ENCODE measurements at places on chromosomes 11 and 22. TPM values are rescaled to one million over a fixed set of nuclear protein-coding genes. Genes with fewer than 3 reads are reported as not detected.

The TNNT3 gene
- total RNA-seq: 4.6 TPM

The NLRP14 gene
- not detected for total RNA-seq

The LDHAL6A gene
- total RNA-seq: not detected

The CREB3L1 gene
- 0.94 TPM for total RNA-seq

The DCPS gene
- 12.4 TPM for total RNA-seq

The MMP11 gene
- 3.1 TPM for total RNA-seq

The CD248 gene
- 107 TPM for total RNA-seq

The OR51E2 gene
- total RNA-seq: not detected

The CLNS1A gene
- 77.6 TPM for total RNA-seq

The LRRC4C gene
- 0.95 TPM for total RNA-seq

The ELF5 gene
- total RNA-seq: not detected

The C22orf15 gene
- not detected for total RNA-seq

The SHISA8 gene
- total RNA-seq: not detected

The AIFM3 gene
- 1.0 TPM for total RNA-seq

The DDX25 gene
- total RNA-seq: 0.60 TPM

The ARHGAP8 gene
- 1.9 TPM for total RNA-seq

The TRIM29 gene
- total RNA-seq: 3.8 TPM

The PRR33 gene
- not detected for total RNA-seq

The SLC15A3 gene
- 37.6 TPM for total RNA-seq

The KCNJ4 gene
- 0.84 TPM for total RNA-seq

The OR51B4 gene
- not detected for total RNA-seq

The PI4KA gene
- total RNA-seq: 80.5 TPM

The CRYBA4 gene
- not detected for total RNA-seq

The OR51B5 gene
- total RNA-seq: 0.36 TPM

The TPBGL gene
- total RNA-seq: 0.19 TPM

The CNTF gene
- 2.5 TPM for total RNA-seq

The CCDC87 gene
- total RNA-seq: not detected

The ZNRD2 gene
- total RNA-seq: 41.1 TPM

The COPB1 gene
- 102 TPM for total RNA-seq

The KDM4E gene
- not detected for total RNA-seq

The KRTAP5-1 gene
- not detected for total RNA-seq

The HEPN1 gene
- total RNA-seq: not detected

The ALDH3B2 gene
- not detected for total RNA-seq

The MPPED1 gene
- not detected for total RNA-seq

The OR56A4 gene
- total RNA-seq: not detected

The KCNK4 gene
- not detected for total RNA-seq

The PSMC3 gene
- 124 TPM for total RNA-seq

The KCTD14 gene
- total RNA-seq: 3.5 TPM

The RIMBP3C gene
- total RNA-seq: not detected

The HIC2 gene
- 5.6 TPM for total RNA-seq

The XKR3 gene
- total RNA-seq: not detected

The BCR gene
- 51.7 TPM for total RNA-seq

The C11orf16 gene
- not detected for total RNA-seq
